Stimulated activated CD4-positive, alpha-beta T cell treated with anti-CD3 and anti-CD28 coated beads, Interleukin-1b, Interleukin-23, amount 100 ng/mL, for 1 hour (primary cell): ENCODE measurements at places on chromosomes 5 and 9.

DNA sequence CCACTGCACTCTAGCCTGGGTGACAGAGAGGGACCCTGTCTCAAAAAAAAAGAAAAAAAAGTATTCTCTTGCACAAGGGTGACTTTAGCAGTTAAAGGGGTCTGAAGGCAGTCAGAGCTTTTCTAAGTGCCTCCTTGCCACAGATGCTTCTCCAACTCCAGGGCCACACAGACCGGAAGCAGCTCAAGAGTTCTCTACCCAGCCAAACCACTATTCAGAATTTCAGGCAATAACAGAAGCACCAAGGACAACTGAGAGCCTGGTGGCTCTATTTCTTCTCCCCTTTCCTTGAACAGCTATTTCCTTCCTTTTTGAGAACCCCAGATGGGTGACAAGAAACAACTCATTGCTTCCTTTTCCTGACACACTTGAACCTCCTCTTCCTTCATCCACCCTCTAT is 2.2 kb downstream of the FAM219A start:
- DNase-seq: no peak

GRCh38 chr9:114112325-114112724 is 13.2 kb upstream of the KIF12 start:
- no peak for DNase-seq

DNA sequence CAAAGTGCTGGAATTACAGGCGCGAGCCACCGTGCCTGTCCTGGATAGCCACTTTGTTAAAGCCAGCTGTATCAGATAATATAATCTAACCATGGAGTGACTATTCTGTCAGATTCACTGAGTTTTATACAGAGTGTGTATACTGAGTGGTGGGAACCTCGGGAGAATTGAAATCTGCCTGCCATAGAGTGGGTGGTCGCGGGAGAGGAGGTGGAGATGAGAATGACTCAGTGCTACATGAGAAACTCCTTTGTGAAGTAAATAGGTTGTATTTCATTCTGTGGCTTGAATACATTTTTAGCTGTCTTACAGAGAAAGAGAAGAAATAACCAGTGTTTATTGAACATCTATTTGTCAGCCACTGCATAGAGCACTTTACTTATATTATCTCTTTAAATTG is 26.4 kb downstream of the ATP6V0E1 start:
- DNase-seq: no peak

GRCh38 chr5:34563931-34564709 is 92.0 kb upstream of the RAI14 start:
- no peak for DNase-seq

DNA sequence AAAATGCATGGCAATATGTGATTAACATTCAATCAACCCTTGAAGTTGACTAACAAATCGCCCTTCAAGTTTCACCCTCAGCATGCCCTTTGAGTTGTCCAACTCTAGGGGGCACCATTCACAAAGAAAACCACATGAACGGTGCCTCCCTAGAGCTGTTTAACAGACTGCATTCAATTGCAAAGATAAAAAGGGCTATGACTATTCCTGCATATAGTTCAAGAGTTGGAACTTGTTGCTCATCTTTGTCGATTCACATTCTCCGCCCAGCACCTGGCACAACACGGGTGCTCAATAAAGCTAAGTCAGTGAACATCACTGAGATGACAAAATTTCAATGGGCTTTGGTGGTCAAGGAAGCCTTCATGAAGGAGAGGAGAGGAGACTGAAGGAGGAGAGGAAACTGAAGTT is 69.6 kb upstream of the SLC30A5 start:
- DNase-seq: no peak

DNA sequence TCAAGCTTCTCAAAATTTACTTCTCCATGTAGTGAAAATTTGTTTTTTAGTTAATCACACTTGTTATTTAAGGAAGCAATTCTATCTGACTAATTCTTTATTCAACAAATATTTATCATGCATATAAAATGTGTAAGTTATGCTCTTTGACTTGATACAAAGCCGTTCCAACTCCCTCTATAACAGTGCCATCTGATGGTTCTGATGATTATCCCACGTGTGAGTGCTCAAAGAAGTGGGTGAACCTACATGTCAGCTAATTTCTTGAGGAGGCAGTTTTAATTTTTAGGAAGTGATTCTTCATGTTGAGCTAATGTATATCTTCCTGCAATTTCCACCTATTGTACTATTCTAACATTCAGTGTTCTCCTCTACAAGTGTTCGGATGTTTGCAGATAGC is 88.8 kb upstream of the BRINP1 start:
- no peak for DNase-seq

- no peak for DNase-seq
Observed at GRCh38 chr5:157219491-157220271, 39.0 kb downstream of the ITK start.

GRCh38 chr9:99046542-99047071 is 58.3 kb upstream of the TGFBR1 start:
- DNase-seq: no peak

DNA sequence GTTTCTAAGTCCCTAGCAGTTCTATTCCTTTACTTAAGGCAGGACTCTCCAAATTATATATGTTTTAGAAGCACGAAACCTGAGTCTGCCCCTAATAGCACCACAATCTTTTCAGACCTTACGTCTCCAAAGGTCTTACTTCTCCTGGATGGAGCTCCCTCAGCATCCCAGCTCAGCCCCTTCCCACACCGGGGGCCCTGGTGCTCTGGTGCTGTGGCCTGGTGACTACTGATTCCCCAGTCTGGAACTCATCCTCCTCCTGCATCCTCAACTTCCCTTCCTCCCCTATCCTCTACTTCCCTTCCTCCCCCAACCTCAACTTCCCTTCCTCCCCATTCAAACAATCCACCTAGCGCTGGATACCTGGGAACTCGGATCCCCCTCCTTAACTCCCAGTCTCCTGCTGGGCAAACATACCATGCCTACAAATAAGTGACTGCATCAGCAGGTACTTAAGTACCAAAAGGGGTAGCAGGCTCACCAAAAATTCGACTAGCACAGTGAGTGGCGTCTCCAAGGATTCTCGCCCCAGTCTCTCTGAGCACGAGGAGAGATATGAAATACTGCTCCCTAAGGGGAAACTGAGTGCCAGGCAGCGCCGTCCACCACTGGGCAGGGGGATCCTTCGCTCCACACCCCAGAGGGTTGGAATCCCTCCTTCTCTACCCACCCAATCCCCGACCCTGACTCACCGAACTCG is 831 bp downstream of the IGFBPL1 start:
- no peak for DNase-seq

- no peak for DNase-seq
Observed at GRCh38 chr5:33806738-33807442, 84.9 kb downstream of the ADAMTS12 start.

GRCh38 chr9:19922476-19923118 is 133.8 kb upstream of the SLC24A2 start:
- DNase-seq: no peak

GRCh38 chr5:65984098-65984885 is 57.9 kb downstream of the ERBIN start:
- DNase-seq: no peak

DNA sequence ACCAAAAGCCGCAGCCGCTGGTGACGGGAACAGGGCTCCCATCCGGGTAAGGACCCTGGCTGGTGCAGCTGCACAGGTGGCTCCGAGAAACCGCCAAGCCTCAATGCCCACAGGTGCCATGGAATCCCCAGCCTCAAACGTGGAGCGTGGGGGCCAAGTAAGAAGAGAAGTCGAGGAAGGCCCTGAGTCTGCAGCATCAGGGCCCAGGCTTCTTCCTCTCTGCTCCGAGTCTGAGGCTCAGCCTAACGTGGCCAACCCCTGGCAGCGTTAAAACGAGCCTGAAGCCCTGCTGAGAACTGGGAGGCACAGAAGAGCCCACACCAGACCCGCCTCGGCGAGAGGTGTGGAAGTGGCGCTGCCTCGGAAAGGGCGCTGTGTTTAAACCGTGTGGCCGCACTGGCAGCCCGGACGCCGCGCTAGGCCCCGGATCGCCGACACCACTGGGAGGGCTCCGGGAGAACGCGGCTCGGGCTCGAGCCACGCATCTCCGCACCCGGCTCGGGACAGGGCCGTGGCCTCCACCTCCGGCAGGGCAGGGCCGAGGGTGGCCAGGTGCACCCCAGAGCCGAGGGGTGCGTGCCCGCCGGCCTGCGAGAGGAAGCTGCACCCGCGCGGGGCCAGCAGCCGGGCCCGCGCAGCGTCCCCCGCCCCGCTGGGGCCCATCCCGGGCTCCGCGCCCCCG is 730 bp downstream of the ZMYND19 start:
- no peak for DNase-seq

DNA sequence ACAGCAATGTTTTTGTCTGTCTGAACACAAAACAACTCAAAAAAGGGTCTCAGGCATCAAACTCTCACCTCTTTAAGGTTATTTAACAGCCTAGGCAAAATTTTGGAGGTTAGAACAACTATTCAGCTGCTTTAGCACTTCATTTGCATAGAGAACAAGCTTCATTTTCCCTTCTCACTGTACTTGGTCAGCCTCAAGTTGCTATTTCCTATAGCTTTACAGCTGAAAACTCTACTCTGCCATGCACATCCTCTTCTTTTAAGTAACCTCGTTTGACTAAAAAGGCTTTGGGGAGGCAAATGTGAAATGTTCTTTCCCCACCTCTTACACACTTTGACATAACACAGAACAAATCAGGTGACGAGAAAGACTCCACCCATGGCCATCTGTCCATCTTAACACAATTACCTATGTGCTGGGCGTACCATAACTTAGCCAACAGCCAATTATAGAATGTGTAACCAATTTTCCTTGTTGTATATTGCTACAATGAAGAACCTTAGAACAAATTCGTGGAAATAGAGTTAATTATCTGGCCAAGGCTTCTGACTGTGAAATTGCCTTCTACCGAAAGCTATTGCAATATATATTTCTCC is 195.7 kb downstream of the DCP2 start:
- no peak for DNase-seq

DNA sequence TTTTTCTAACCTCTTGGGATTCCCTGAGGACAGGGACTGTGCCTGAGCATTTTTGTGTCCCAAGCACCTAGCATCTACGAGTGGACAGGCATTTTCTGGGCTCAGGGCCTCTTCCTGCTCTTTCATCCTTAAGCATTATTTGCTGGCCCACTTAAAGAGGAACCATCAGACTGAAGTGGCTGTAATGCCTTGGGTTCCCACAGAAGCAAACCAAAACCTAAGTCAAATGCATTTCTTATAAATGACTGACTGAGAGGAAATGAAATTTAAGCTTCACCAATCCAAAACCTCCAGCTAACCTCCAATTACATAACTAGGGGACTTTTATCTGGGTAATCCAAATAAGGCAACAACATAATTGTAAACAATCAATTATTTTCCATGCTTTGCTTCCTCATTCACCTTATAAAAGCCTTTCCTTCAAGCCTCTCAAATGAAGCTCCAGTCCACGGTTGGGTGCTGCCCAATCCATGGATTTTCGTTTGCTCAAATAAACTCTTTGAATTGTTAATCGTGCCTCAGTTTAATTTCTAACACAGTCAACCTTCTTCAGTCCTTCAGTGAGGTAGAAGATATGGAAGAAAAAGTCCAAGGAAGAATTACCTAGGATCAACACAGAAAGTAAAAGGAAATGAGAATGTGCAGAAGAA is 25.3 kb upstream of the SLC31A2 start:
- DNase-seq: no peak

- DNase-seq: no peak
Observed at GRCh38 chr5:81778642-81779041, 27.7 kb upstream of the SSBP2 start.

DNA sequence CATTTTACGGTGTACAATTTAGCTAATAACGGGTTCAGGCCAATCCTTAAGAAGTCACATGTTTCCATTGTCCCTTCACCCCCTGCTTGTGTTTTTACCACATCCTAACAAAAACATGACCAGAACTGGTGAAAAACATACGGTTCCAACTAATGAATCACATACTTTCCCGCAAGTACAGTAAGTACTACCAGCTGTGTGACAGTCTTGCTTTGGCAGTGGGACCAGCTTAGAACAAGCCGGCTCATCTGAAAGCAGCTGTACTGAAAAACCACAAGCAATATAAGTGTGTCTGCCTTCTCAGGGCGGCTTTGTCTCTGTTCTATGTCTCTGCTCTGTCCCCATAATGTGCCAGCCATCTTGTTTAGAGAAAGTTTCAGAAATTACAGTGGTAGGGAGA is 242.5 kb downstream of the BNC2 start:
- DNase-seq: no peak

DNA sequence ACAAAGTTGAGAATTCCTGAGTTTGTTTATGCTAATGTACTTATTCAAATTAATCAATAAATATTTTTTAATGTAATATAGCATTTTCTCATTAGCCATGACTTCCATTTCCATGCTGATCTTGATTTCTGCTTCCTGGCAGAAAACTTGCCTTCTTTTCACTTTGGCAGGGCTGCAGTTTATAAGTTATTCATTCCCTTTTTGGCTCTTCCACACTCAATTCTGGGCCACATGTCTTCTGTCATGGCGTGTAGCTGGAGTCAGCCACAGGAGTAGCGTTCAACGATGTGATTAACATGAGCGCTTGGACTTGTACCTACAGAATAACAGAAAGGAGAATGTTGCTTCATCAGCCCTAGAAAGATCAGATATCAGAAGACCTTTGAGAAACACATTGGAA is 172.9 kb downstream of the CFAP90 start:
- DNase-seq: no peak

DNA sequence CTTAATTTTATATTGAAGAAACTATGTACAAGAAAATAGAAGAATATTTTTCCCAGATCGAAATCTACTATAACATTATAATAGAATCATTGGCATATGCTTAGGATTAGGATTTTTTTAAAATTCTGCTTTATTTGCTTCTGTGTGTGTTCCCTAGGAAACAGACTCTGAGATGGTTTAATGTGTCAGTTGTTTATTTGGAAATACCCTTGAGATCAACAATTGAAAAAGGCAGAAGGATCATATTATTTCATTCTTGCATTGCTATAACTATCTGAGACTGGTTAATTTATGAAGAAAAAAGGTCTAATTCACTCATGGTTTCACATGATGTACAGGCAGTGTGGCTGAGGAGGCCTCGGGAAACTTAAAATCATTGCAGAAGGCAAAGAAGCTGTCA is 622.6 kb downstream of the PRR16 start:
- no peak for DNase-seq

- DNase-seq: no peak
Observed at GRCh38 chr5:43037636-43038495, 2.3 kb downstream of the ANXA2R start.

- DNase-seq: no peak
Observed at GRCh38 chr5:128966375-128966774, 1.1 kb downstream of the SLC27A6 start.

GRCh38 chr5:76082772-76083554 is at the start of gene SV2C:
Gene SV2C (plus strand): TSS chr5:76083383. CDS start chr5:76131751, 48,368 bp downstream.
- no peak for DNase-seq

- DNase-seq: no peak
Observed at GRCh38 chr9:120863833-120864232, 13.2 kb downstream of the PHF19 start.

GRCh38 chr9:34507556-34507955 is 15.2 kb downstream of the ENHO start:
- no peak for DNase-seq

DNA sequence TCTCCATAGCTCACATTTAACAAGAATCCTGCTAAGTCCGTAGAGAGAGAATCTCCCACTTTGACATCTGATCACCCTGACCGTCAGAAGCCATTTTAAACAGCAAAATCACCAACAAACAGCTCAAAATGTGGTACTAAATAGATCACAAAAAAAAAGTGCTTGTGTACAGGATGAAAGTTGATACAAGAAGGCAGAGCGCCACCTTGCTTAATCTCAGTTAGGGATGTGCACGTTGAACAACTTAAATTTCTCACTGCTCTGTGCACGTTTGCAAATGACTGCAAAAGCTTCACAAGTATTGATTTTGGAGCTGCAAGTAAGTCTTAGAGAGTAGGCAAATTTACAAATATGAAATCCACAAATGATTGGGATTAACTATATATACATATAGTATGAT is 63.1 kb upstream of the NREP start:
- DNase-seq: no peak

- DNase-seq: peak; percentile 46
Observed at GRCh38 chr5:180868960-180869359, 7.9 kb upstream of the ZFP62 start.
